ENCODE measurements at places on chromosomes 3 and 15. TPM values are rescaled to one million over a fixed set of nuclear protein-coding genes. Genes with fewer than 3 reads are reported as not detected.
A peak's percentile ranks its signal among the peaks of the same experiment; 100 is the strongest.

Gene ARPIN
- total RNA-seq: 22.5 TPM

DNA sequence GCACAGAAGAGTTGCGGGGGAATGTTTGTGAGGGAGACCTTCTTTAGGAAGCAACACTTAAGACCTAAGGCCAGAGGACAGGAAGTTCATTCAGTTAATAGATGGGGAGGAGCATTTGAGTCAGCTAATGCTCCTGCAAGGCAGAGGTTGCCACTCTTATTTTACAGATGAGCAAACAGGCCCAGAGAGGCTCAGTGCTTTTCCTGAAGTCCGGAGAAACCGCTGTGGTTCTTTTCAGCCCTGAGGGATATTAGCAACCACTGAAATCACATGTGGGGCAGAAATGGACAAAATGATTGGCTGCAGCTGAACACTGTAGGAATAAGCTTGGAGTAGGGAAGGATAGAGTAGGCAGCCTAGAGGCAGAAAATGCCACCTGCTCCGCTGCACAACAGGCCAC is 33.3 kb upstream of the RTP4 start:
- H3K36me3 ChIP-seq: no peaks in the 10 kb centered on the region
- H3K4me1 ChIP-seq: no peaks in the 10 kb centered on the region
- H3K4me3 ChIP-seq: no peak overlapping the region

DNA sequence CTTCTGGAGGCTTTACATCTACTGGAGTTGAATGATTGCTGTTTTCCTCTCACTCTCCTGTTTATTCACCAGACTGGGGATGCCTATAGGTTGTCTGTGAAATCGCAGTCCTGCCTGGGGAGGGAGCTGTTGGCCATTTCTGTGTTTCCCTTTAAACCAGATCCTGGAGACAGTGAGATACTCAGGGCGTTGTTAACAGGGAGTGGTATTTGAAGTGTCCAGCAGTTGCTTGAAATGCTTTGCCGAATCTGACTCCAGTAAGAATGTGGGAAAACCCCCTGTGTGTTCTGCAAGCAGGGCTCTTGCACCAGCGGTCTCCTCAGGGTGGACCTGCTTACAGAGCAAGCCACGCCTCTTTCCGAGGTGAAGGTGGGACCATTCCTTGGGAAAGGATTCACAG is 4.3 kb upstream of the LRRK1 start:
- H3K27me3 ChIP-seq: no peaks in the 10 kb centered on the region
- no peak overlapping the region for H3K4me3 ChIP-seq
- H3K4me1 ChIP-seq: peaks cover 12% of the 10 kb centered on the region
- no peak for DNase-seq

DNA sequence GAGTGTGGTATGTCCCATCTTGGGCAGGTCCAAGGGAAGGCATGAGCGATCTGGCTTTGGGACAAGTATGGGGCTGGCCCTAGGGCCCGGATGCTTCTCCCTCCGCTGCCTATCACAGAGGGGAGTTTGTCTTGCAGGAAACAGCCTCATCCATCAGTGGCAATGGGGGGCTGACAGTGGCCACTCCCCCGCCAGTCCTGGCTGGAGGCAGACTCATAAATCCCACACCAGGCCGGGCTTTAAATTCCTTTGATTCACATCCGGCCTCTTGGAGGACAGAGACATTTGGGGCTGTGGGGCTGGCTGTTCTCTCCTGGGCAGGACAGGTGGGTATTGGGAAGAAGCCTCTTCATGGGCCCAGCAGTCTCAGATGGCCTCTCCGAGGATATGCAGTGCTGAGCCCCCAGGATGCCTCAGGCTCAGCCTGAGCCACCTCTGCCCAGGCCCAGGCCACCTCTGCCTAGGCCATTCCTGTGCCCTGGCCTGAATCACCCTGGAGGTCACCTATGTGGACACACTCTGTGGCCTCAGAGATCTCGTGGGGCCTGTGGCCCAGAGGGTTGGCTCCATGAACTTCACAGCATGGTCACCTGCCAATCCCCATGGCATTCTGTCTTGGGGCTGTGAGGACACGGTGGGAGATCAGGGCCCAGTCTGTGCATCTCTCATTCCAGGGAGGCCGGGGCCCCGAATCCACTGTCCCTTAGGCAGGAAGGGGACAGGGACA is 84.2 kb upstream of the GOLGA6L4 start:
- H3K27ac ChIP-seq: no peak overlapping the region
- H3K4me3 ChIP-seq: no peak overlapping the region
- H3K27me3 ChIP-seq: no peaks in the 10 kb centered on the region
- peak; percentile 42 for DNase-seq
- peaks cover 11% of the 10 kb centered on the region for H3K4me1 ChIP-seq
- no peaks in the 10 kb centered on the region for H3K36me3 ChIP-seq

DNA sequence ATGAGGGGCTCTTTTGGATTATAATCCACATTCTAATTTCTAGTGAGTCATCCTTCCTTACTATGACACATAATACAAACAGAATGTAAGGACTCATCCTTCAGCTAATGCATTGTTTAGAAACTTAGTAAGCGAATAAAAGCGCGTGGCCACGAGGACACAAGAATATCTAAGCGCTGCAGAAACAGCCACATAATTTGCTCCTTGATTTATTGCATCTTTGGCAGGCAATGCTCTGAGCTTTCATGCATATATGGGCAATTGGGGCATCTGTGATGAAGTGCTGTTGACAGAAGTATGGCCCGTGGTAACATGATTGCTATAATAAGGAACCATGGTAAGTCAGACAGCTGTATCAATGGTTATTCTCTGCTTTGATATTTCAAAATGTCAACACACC is 191.3 kb upstream of the ZNF385D start:
- no peak overlapping the region for H3K27ac ChIP-seq
- DNase-seq: no peak
- no peaks in the 10 kb centered on the region for H3K27me3 ChIP-seq
- no peaks in the 10 kb centered on the region for H3K4me1 ChIP-seq
- H3K4me3 ChIP-seq: no peak overlapping the region

GRCh38 chr15:41669701-41670100 is 9.5 kb downstream of the MGA start:
- H3K4me3 ChIP-seq: no peak overlapping the region
- no peak overlapping the region for H3K27ac ChIP-seq
- H3K36me3 ChIP-seq: no peaks in the 10 kb centered on the region
- no peak for DNase-seq
- H3K27me3 ChIP-seq: no peaks in the 10 kb centered on the region

- no peaks in the 10 kb centered on the region for H3K27me3 ChIP-seq
- peak overlapping the region; percentile 47 for H3K27ac ChIP-seq
- DNase-seq: no peak
- H3K36me3 ChIP-seq: no peaks in the 10 kb centered on the region
These were observed 26.3 kb downstream of the LINGO1 start for GRCh38 chr15:77606142-77607034.

Gene RNF7
- total RNA-seq: 87.2 TPM

GRCh38 chr3:73884361-73884760 is 259.6 kb upstream of the PDZRN3 start:
- no peak for DNase-seq
- no peaks in the 10 kb centered on the region for H3K27me3 ChIP-seq
- H3K4me1 ChIP-seq: no peaks in the 10 kb centered on the region
- no peak overlapping the region for H3K27ac ChIP-seq
- H3K4me3 ChIP-seq: no peak overlapping the region

Gene CFAP92
- total RNA-seq: 0.83 TPM

DNA sequence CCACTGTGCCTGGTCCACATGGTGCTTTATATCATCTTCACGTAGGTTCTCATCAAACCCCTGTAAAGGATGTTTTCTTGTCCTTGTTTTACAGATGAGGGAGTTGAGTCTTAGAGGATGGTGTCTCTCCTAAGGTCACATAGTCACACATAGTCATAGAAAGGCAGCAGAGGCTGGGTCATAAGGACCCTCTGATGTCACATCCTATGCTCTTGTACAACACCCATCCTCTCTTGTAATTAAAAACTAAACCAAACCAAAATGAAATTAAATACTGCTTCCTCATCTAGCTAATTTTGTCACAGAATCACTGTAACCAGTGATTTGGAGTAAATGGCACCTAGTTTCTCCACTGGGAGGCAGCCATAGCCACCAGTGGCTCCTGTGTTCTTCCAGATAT is 21.8 kb upstream of the ATP1B3 start:
- H3K27ac ChIP-seq: no peak overlapping the region
- H3K36me3 ChIP-seq: no peaks in the 10 kb centered on the region
- H3K27me3 ChIP-seq: no peaks in the 10 kb centered on the region
- H3K4me3 ChIP-seq: no peak overlapping the region
- no peaks in the 10 kb centered on the region for H3K4me1 ChIP-seq

GRCh38 chr3:153171256-153171655 is 9.2 kb downstream of the RAP2B start:
- no peak overlapping the region for H3K4me3 ChIP-seq
- H3K27ac ChIP-seq: no peak overlapping the region
- peaks cover 10% of the 10 kb centered on the region for H3K4me1 ChIP-seq
- DNase-seq: no peak
- H3K27me3 ChIP-seq: no peaks in the 10 kb centered on the region

- H3K4me3 ChIP-seq: no peak overlapping the region
- H3K4me1 ChIP-seq: no peaks in the 10 kb centered on the region
- H3K36me3 ChIP-seq: no peaks in the 10 kb centered on the region
- DNase-seq: no peak
These were observed 32.4 kb upstream of the SLC6A11 start for GRCh38 chr3:10783360-10784351.

GRCh38 chr15:31078471-31078870 is 23.1 kb downstream of the TRPM1 start:
- DNase-seq: no peak
- H3K27me3 ChIP-seq: peaks cover 13% of the 10 kb centered on the region
- H3K36me3 ChIP-seq: no peaks in the 10 kb centered on the region
- H3K4me3 ChIP-seq: no peak overlapping the region
- H3K4me1 ChIP-seq: no peaks in the 10 kb centered on the region

Gene FAM43A
- total RNA-seq: 13.3 TPM

Gene GOLGA6C
- total RNA-seq: not detected

DNA sequence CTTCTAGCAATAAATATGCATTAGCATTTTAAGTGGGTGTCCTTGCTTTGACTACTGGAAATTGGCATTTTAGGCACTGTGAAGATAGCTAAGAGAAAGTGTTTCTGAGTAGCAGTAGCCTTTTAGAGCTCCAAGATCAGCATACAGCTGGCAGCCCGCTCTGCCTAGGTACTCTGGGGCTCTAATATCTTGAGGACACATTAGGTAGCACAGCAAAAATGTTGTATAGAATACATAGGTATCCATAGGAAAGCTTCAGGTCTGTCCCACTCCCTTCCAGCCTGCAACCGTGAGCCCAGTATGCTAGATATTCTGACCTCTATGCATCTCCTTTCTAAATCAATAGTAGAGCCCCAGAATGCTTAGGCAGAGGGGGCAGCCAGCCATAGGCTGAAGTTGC is 670.5 kb downstream of the NLGN1 start:
- H3K27me3 ChIP-seq: no peaks in the 10 kb centered on the region
- no peak overlapping the region for H3K4me3 ChIP-seq
- H3K36me3 ChIP-seq: no peaks in the 10 kb centered on the region
- H3K27ac ChIP-seq: no peak overlapping the region

Gene SCAMP2
- 37.1 TPM for total RNA-seq

DNA sequence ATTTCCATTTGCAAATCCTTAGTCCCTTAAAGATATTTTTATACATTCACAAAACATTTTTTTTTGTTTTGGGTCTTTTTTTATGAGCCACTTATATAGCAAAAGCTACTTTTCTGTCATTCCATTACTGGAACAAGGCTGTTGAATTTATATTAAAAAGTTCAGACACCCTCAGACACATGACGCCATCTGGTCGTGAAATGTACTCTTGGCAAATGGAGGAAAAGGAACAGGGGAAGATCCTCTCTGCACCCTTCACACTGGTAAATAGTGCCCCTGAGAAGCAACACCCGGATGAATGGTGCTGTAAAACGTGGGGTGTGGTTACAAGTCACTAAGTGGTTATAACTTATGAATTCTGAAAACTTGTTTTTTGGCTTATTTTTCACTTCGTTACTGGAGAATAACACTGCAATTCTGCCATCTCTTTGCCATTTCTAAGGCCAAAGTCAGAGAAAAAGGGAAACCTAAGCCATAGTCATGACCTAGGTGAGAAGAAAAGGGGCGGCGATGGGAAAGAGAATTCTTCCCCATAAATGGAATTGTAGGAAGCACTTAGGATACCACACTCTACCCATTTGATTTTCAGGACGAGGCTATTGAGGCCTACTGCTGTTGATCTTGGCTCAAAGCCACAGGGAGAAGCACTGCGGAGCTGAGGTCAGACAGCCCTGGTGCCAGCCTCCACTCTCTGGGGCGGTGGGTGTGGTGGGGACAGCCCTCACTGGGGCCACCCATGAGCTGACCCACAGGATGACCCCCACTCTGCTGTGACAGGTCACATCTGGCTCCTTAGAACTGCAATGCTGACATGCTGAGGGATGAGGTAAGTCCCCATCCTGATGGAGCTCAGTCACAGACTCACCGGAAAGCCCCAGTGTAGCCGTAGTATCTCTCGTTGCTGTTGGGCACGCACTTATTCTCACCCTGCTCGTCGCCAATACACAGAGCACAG is 21.9 kb downstream of the LTF start:
- H3K4me3 ChIP-seq: no peak overlapping the region
- H3K36me3 ChIP-seq: no peaks in the 10 kb centered on the region
- no peaks in the 10 kb centered on the region for H3K27me3 ChIP-seq
- no peak for DNase-seq
- no peaks in the 10 kb centered on the region for H3K4me1 ChIP-seq

DNA sequence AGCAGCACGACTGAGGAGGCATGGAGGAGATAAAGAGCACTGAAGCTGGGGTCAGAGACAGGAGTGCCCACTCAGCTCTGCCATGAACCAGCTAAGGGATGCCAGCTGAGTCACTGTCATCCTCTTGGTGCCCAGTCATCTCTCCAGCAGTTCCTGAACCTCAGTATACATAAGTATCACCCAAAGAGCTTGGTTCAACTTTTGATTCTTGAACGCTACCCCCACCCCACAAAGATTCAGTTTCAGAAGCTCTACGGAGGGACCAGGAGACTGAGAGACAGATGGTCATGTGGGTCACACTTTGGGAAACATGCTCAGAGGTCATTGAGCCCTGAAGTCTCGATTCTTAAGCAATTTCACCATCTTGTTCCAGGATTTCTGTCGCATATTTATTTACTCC is 108.4 kb downstream of the ALDH1A2 start:
- H3K4me1 ChIP-seq: no peaks in the 10 kb centered on the region
- no peak overlapping the region for H3K27ac ChIP-seq
- no peak overlapping the region for H3K4me3 ChIP-seq

GRCh38 chr15:86857701-86858100 is 778.0 kb downstream of the AGBL1 start:
- no peak for DNase-seq
- H3K4me1 ChIP-seq: no peaks in the 10 kb centered on the region
- H3K27ac ChIP-seq: no peak overlapping the region

DNA sequence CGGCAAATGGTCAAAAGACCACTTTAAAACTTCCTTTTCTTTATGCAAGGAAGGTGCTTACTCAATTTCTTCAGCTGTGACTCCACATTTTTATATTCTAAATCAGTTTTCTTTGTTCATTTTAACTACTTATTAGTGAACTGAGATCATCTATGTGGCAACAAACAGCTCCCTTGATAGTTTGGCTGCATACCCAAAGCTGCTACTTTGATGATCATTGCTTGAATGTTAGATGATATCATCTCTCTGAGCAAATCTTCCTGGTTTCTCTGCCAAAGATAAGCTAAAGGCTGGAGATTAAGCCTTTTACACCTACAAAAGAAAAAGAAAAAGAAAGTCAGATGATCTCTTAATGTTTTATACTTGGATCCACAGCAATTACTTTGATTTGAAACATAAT is 95.5 kb downstream of the DPH6 start:
- no peak for DNase-seq
- H3K27ac ChIP-seq: no peak overlapping the region
- H3K4me3 ChIP-seq: no peak overlapping the region
- H3K36me3 ChIP-seq: no peaks in the 10 kb centered on the region

- no peaks in the 10 kb centered on the region for H3K36me3 ChIP-seq
- H3K27me3 ChIP-seq: no peaks in the 10 kb centered on the region
- peak; percentile 48 for DNase-seq
- H3K27ac ChIP-seq: no peak overlapping the region
- H3K4me3 ChIP-seq: no peak overlapping the region
These were observed 16.8 kb downstream of the RPUSD3 start for GRCh38 chr3:9826815-9827573.

Data from sigmoid colon (tissue), 7 donors.